Stimulated activated CD4-positive, alpha-beta T cell treated with anti-CD3 and anti-CD28 coated beads, TNF-alpha, amount 100 ng/mL, for 1 hour (primary cell): ENCODE measurements at places on chromosomes 2 and 18.

DNA sequence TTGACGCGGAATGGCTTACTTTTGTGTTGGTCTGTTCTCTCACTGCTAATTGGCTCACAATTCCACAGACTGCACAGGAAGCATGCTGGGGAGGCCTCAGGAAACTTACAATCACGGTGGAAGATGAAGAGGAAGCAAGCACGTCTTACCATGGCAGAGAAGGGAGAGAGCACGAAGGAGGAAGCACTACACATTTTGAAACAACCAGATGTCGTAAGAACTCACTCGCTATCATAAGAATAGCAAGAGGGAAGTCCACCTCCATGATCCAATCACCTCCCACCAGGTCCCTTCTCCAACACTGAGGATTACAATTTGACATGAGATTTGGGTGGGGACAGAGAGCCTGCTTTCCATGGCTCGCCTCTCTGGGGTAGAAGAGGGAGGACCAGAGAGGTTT, 106.2 kb downstream of the KCNF1 start:
- no peak for DNase-seq

DNA sequence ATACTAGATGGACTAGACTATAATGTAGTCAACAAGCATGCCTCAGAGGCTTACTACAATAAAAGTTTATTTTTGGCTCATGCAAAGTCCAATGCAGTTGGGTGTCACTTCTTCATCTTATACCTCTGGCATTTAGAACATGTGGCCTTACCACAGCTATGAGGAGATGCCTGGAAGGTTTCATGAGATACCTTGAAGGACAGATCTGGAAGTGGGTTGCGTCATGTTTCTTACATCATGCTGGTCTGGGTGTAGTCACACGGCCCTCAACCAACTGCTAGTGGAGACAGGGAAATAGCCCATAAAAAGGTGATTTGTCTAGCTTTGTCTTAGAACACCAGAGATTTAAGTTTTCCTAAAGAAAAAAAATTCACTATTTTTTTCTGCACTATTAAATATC, 91.7 kb upstream of the MMADHC start:
- no peak for DNase-seq

DNA sequence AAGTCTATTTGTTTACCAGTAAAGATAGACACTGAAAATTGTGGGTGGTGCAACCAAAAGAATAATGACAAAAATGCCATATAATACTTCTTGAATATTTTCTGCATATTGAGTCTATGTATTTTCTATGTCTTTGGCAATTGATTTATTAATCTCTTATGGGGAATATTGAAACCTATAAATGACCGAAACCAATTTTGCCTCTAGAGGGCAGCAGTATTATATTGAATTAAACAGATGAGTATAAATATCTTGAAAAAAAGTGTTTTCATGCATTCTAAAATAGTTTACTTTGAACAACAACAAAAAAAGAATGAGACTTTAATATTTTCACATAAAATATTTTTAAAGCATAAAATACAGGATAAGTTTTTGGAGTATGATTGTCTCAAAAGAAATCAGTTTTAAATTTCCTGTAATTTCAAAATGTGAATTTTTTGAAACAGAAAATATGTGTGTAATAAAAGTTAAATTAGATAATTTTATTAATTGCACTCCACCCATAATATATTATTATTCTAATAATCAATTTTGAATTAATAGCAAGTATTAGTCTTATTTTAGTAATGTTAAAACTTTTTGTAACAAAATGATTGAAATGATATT, 49.9 kb upstream of the CALCRL start:
- DNase-seq: no peak

DNA sequence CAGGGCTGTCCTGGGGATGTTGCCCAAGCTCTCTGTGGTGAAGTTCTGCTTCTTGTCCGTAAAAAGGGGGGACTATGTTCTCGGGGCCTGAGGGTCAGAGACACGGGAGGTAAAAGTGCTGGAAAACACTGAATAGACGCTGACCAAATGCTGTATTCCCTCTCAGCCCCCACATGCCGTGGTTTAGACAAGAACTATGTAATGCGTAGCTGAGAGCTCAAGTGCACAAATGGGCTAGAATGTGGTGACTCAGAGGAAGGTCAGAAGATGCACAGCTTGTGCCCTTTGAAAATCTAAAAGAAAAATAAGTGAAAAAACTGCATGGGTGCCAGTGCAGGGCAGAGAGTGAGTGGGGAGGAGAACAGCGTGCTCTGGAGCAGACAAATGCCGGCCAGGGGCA, 80.3 kb upstream of the MAP4K4 start:
- no peak for DNase-seq

- no peak for DNase-seq
Observed at GRCh38 chr18:13544953-13545352, 181.4 kb downstream of the FAM210A start.

DNA sequence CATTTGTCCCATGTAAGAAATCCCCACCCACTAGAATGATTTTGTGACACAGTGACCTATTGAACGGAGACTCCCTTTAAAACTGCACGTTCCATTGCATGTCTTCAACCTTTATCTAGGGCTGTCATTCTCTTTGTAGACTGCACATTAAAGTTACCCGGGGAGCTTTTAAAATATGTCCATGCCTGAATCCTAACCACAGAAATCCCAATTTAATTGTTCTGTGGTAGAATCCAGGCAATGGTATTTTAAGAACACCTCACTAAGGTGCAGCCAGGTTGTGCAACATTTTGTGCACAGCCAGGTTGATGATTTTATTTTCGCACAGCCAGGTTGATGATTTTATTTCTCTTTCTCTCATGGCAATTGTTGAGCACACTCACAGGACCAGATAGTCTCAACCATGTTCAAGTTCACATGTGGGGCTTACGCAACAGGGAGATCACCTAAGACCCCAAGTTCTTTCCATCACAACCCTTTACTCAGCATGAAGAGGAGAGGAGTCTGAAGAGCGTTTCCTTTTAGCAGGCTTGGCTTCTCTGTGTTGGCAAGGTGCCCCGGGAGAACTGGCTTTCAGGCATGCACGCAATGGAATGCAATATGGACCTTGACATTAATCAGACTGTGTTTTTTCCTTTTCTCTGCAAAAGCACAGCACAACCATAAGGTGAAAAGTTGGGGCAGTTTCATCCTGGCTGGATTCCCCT, 467.3 kb upstream of the ETAA1 start:
- DNase-seq: no peak

GRCh38 chr2:9333591-9334171, 89.6 kb downstream of the ITGB1BP1 start:
- no peak for DNase-seq

DNA sequence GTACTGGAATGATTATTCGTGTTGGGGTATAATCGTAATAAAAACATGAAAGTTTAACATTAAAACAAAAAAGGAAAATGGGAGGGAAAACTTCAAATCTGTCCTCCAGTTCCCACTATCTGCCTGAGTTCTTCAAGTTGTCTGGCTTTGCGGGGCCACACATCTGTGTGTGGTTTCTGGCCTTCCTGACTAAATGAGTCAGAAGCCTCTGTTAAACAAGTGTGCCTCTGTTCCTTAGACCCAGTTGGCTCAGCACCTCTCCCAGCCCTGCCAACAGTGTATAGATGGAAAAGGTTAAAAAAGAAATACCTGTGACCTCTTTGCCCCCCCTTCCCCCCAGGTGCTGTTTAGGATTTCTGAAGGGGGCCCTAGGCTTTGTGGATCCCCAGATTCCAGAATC, 30.2 kb downstream of the XDH start:
- no peak for DNase-seq

DNA sequence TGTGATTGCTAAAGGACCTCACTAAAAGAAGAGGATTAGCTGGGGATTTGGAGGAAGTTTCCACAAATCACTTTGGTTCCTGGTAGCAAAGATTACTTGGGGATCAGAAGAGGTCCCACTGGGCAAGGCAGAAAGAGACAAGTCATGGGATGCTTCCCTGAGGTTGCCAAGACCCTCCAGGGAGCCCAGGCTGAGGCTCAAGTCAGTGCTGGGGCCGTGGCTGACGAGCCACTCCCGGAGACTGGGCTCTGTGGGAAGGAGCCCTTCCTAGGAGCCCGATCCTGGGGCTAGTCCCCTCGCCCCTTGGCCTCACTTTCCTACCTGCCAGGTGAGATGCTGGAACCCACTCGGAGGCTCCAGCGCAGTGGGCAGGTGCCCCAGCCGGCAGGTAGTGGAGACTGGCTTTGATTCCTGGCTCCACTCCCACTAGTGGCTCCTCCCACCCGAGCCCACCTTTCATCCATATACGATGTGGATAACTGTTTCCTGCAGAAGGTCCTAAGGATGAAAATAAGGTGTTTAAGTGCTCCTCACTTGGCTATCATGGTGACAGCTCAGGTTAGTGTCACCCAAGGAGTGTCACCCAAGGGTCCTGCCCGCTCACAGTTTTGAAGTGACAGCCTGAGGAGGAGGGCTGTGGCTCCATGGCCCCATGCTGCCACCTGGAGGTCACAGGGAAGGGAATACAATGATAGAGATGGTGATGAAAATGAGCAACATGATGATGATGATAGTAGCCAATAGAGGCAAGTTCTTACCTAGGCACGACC, 100.5 kb downstream of the CAPN13 start:
- DNase-seq: peak; percentile 20

GRCh38 chr2:79547568-79547967, 34.7 kb downstream of the CTNNA2 start:
- DNase-seq: no peak

DNA sequence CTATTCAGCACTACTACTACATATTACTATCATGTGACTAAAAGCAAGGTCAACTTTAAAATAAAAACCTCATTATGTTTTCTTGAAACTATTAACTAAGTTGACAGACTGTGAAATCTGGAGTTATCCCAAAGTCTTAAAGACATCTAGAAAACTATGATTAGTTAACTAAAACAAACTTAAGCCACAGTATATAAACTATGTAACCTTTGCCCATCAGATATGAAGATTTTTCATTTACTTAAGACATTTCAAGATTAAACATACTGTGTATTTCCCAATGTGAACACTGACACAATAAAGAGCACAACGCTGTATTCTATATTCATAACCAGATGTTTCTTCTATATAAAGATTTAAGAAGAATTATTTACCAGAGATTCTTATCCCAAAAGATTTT, 33.5 kb upstream of the CACNB4 start:
- DNase-seq: no peak

GRCh38 chr2:197453914-197454398, 604 bp downstream of the COQ10B start:
- DNase-seq: no peak
